Activated CD8-positive, alpha-beta memory T cell treated with anti-CD3 and anti-CD28 coated beads, Interleukin-2, amount 50 U/mL, for 4 hours (primary cell): ENCODE measurements at places on chromosomes 16 and 17.

DNA sequence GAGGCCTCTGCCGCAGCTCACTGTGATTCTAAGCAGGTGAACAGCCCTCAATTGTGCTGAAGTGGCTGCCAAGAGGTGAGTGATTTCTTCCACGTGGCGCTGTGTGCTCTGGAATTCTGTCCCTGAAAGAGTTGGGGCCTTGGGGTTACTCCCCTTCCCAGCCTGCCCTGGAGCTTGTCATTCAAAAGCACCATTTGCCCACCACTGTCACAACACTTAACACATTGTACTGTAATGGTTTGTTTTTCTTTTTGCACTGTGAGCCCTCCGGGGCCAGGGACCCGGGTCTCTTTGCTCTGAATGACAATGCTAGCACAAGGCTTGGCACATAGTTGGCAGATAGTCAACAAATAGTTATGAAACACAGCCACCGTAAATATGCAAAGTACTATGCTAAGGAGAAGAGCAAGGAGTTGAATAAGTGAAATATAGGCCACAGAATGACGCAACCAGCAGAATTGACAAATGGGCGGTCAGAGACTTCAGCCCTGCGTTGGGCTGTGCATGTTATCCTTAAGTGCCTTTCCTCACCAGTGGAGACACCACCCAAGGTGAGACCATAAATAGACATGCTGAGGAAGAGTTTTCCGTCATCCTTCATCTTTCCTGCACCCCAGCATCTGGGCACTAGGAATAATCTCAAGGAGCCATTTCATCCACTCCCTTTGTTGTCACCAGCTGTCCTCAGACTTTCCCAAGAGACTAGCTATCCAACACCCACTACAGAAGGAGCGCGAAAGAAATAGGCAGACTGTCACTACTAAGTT lies 112.0 kb upstream of the DNAH9 start:
- DNase-seq = no peak

DNA sequence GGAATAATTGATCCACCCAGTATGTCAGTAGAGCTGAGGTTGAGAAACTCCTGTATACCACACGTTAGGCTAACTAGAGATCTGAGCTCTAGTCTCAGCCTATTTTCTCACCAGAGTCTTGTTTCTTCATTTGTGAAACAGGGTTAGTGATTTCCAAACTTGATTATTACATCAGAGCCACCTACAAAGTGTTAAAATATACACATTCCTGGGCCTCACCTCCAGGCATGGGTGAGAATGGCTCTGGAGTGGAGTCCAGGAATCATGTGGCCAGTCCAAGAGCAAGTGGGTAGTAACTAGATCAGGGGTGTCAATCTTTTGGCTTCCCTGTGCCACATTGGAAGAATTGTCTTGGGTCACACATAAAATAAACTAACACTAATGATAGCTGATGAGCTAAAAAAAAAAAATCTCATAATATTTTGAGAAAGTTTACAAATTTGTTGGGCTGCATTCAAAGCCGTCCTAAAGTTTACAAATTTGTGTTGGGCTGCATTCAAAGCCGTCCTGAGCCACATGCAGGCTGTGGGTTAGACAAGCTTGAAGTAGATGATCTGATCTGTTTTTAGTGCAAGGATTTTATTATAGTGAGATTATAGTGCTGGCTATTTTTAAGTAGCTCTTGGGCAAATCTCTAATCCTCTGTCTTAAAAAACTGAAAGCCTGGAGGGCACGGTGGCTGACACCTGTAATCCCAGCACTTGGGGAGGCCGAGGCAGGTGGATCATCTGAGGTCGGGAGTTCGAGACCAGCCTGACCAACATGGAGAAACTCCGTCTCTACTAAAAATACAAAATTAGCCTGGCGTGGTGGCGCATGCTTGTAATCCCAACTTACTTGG lies 20.4 kb downstream of the PRCD start:
- no peak for DNase-seq

GRCh38 chr16:27383556-27384243 lies 18.3 kb upstream of the IL21R start:
- no peak for DNase-seq

GRCh38 chr17:67863624-67864247 lies 38.4 kb downstream of the BPTF start:
- no peak for DNase-seq

DNA sequence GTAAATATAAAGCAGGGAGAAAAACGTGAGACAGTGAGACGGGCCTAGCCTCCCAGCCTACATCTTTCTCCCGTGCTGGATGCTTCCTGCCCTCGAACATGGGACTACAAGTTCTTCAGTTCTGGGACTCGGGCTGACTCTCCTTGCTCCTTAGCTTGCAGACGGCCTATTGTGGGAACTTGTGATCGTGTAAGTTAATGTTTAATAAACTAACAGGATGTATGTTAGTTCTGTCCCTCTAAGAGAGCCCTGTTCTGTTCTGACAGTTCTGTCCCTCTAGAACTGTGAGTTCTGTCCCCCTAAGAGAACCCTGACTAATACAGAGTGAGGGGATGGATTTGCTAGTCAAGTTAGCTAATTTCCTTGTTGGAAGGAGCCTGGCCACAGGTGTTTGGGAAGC lies 16.7 kb upstream of the MYH10 start:
- no peak for DNase-seq

- DNase-seq = no peak
Measured at GRCh38 chr17:50394711-50395110, 2.6 kb downstream of the LRRC59 start.

GRCh38 chr17:6691546-6691945 lies 21.6 kb downstream of the SLC13A5 start:
- DNase-seq = no peak

- DNase-seq = no peak
Measured at GRCh38 chr17:15510361-15510760, 42.9 kb upstream of the CDRT4 start.

DNA sequence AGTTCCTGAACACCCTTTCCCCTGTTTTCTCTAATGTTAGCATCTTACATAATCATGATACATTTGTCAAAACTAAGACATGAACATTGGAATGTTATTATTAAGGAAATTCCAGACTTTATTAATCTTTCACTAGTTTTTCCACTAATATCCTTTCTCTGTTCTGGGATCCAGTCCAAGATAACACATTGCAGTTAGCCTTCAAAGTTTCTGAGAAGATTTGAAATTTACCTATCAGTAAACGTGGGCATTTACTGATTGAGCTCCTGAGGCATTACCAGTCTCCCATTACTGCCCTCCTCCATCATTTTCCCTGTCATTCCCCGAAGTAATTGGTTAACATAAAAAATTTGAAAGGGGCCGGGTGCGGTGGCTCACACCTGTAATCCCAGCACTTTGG lies 5.7 kb upstream of the CD300LG start:
- DNase-seq = no peak

- no peak for DNase-seq
Measured at GRCh38 chr17:61087024-61087423, 312.6 kb upstream of the TBX2 start.

GRCh38 chr17:16254773-16255400 lies 37.9 kb downstream of the PIGL start:
- no peak for DNase-seq
